Thymus (tissue), 14 donors: ENCODE measurements at places on chromosomes 3 and 15.

DNA sequence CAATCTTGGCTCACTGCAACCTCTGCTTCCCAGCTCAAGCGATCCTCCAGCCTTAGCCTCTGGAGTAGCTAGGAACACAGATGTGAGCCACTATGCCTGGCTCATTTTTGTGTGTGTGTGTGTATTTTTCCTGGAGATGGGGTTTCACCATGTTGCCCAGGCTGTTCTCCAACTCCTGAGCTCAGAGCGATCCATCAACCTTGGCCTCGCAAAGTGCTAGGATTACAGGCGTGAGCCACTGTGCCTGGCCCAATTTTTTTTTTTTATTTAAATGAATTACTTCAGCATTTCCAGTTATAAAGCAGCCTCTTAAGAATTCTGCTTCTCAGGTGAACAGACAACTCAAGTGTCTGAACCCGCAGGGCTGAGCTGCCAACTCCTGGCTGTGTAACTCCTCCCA, 20.1 kb upstream of the ST3GAL6 start:
- H3K4me1 ChIP-seq, result peaks cover 3% of the 10 kb centered on the region
- no peaks in the 10 kb centered on the region for H3K27me3 ChIP-seq
- H3K4me3 ChIP-seq, result no peak overlapping the region
- DNase-seq, result no peak
- H3K27ac ChIP-seq, result no peak overlapping the region

DNA sequence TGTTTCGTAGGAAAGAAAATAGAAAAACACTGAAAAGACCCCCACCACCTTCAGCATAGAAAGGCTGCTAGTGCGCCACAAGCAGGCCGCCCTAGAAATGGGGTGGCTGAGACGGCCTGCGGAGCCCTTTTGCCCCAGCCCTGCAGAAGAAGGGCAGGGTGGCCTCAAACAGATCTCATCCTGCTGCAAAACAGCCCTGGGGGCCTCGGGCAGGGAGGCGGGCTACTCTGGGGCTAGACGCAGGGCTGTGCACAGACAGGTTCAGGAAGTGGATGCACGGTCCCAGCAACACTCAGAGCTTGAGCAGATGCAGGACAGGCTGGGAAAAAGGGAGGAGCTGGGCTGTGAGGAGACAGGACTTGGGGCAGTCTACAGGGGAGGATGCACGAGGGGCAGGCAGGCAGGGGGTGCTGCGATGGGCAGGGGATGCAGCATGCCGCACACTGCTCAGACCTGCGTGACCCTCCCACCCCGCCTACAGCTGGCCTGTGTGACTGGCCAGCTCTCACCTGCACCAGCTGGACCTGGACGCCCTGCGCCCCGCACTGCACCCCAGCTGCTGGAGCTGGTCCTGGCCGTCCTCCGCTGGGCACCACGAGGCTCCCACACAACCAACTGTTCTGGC, 34.3 kb downstream of the ZXDC start:
- H3K36me3 ChIP-seq, result peaks cover 46% of the 10 kb centered on the region
- DNase-seq, result no peak
- H3K27me3 ChIP-seq, result no peaks in the 10 kb centered on the region

GRCh38 chr3:183533412-183534132, 21.9 kb downstream of the KLHL6 start:
- H3K27ac ChIP-seq, result no peak overlapping the region
- peaks cover 10% of the 10 kb centered on the region for H3K4me1 ChIP-seq
- DNase-seq, result no peak

- H3K4me3 ChIP-seq, result no peak overlapping the region
- no peaks in the 10 kb centered on the region for H3K36me3 ChIP-seq
- no peak overlapping the region for H3K27ac ChIP-seq
Observed at GRCh38 chr15:25172691-25173090, 217.9 kb downstream of the SNRPN start.
